ENCODE measurements at places on chromosomes 4 and X. TPM values are rescaled to one million over a fixed set of nuclear protein-coding genes. Genes with fewer than 3 reads are reported as not detected.
A peak's percentile ranks its signal among the peaks of the same experiment; 100 is the strongest.

GRCh38 chr4:178602833-178603232 lies 1160.6 kb upstream of the AGA start:
- no peak overlapping the region for H3K4me3 ChIP-seq
- H3K27me3 ChIP-seq: no peaks in the 10 kb centered on the region
- DNase-seq: no peak
- H3K4me1 ChIP-seq: no peaks in the 10 kb centered on the region

DNA sequence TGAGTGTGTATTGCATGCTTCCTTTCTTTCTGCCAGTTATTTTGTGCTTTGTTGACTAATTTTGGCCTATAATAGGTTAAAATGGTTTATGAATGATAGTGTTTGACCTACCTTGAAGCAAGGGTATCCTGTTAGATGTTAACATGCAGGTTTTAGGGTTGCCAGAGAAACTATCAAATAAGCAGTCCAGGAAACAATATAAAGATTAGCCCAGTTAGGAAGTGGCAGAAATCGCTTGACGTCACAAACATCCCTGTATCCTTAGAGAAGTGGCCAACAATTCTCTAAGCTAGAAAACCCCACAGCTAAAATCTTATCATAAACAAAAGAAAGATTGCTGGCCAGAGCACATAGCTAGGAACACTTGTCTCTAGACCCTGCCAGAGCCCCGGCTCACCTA lies 3.8 kb downstream of the NAP1L5 start:
- H3K36me3 ChIP-seq: no peaks in the 10 kb centered on the region
- no peak overlapping the region for H3K4me3 ChIP-seq
- H3K4me1 ChIP-seq: no peaks in the 10 kb centered on the region
- no peak for DNase-seq

GRCh38 chr4:147862043-147862692 lies 130.3 kb downstream of the ARHGAP10 start:
- H3K36me3 ChIP-seq: no peaks in the 10 kb centered on the region
- no peak overlapping the region for H3K4me3 ChIP-seq
- peaks cover 7% of the 10 kb centered on the region for H3K4me1 ChIP-seq
- H3K27ac ChIP-seq: no peak overlapping the region
- DNase-seq: no peak
- no peaks in the 10 kb centered on the region for H3K27me3 ChIP-seq

- DNase-seq: no peak
- no peaks in the 10 kb centered on the region for H3K27me3 ChIP-seq
- H3K4me3 ChIP-seq: peak overlapping the region; percentile 22
- H3K36me3 ChIP-seq: no peaks in the 10 kb centered on the region
- H3K4me1 ChIP-seq: no peaks in the 10 kb centered on the region
Observed at GRCh38 chrX:1500701-1501624, 36.0 kb downstream of the P2RY8 start.

DNA sequence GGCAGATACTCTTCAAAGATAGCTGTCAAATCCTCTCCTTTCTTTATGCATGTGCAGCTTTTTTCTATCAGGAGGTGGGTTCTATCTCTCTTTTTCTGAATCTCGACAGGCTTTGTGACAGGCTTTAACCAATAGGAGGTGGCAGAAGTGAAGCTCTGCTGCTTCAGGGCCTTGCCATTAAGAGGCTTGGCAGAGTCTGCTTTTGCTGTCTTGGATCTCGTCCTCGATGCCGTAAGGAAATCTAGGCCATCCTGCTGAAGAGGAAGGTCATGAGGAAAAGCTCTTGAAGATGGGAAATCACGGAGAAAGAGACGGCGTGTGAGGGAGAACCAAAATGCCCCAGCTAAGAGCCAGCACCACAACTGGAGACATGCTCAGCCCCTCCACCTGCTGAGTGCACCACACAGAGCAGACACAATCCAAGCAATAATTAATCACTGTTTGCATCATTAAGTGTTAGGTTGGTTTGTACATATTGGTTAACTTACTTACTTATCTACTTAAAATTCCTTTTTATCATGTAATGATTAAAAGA lies 92.2 kb downstream of the DDIT4L start:
- H3K27ac ChIP-seq: no peak overlapping the region
- peaks cover 10% of the 10 kb centered on the region for H3K4me1 ChIP-seq
- H3K4me3 ChIP-seq: no peak overlapping the region

DNA sequence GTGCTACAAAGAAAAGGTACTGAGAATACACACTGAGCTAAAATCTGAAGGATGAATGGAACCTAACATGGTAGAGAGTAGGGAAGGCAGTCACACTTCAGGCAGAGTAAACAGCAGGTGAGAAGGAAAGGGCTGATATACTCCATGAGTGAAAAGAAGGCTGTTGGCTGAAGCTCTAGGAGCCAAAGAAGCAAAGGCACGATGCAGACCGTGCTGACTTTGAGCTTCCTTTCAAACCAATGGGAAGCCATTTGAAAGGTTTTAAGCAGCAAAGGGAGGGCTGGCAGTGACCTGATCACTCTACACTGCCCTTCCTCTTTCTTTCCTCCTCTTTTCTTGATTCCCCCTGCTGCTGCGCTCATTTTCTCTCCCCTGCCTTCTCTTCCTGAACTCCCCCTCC lies 66.4 kb downstream of the TMEM154 start:
- H3K4me3 ChIP-seq: no peak overlapping the region
- H3K4me1 ChIP-seq: no peaks in the 10 kb centered on the region
- H3K27me3 ChIP-seq: no peaks in the 10 kb centered on the region

DNA sequence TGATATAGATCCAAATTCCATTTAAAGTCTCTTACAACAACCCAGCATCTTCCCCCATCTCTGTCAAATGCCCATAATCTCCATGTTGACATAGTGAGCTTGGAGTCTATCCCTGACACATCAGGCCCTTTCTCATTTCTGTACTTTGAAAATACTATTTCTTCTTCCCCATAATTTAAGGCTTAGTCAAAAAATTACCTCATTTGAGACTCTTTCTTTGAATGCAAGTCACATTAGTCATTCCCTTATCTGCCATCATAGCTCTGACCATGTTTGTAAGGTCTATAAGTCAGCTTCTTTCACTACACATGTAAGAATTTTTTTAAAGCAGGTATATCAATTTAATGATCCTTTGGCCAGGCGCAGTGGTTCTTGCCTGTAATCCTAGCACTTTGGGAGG lies 99.9 kb downstream of the DDX60 start:
- no peak overlapping the region for H3K4me3 ChIP-seq
- H3K27me3 ChIP-seq: no peaks in the 10 kb centered on the region
- DNase-seq: no peak

DNA sequence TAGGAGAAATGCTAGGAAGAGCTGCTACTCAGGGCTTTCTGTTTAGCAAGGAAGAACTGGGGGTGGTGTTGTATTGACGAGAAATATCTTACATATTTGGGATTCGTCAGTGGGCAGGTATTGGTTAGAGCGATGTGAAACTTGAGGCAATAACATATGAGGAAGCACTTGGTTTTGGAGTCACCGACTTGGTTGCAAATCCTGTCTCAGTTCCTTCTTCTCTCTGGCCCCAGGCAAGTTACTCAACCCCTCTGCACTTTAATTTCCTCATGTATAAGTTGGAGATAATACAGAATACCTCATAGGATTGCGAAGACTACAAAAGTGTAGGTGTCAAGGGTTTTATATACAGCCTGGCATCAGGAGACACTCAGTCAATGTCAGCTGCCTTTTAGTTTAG lies 34.1 kb downstream of the GPAT3 start:
- no peak overlapping the region for H3K4me3 ChIP-seq
- no peaks in the 10 kb centered on the region for H3K27me3 ChIP-seq
- H3K36me3 ChIP-seq: no peaks in the 10 kb centered on the region
- no peak for DNase-seq

DNA sequence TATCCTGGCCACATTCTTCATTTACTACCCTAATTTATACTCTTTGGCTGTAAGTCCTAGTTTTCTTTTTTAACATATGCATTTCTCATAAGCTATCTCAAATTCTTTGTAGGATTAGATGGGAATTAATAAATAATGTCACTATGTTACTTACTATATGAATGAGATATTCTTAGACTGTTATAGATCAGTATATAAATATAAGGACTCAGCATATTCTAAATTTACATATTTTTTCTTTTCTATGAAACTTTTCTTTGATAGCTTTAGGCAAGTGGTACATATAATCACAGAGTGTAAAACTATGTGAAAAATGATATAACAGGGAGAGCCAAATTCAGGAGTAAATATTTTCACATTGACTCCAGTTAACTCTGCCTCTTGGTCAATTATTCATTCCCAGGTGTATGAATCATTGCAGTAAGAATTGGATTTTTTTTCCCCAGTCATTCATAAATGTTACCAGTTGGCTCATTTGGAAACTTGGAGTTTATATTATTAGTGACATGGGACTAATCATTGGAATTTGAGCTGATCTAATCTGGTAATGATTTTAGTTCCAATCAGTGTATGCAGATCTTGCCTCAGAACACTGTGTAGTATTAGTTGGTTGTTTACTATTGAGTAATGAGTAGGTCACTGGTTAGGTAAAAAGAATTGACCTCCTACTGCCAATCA lies 25.3 kb downstream of the FHIP1A start:
- no peaks in the 10 kb centered on the region for H3K36me3 ChIP-seq
- no peak for DNase-seq
- H3K27me3 ChIP-seq: no peaks in the 10 kb centered on the region
- no peak overlapping the region for H3K27ac ChIP-seq

Gene AREG
- total RNA-seq: 20.6 TPM

Gene SPP1
- 26.8 TPM for total RNA-seq

Gene HPGD
- 181 TPM for total RNA-seq

Gene OSTC
- 16.8 TPM for total RNA-seq

Gene SSX4B
- not detected for total RNA-seq

Gene CDS1
- total RNA-seq: 13.6 TPM

Gene INTS6L
- total RNA-seq: 6.3 TPM

Gene TRMT10A
- 4.7 TPM for total RNA-seq

Gene AMTN
- total RNA-seq: not detected
